ENCODE measurements at places on chromosomes 7 and 10.

GRCh38 chr7:92417913-92418312 is 29.4 kb upstream of the GATAD1 start:
- no peak for DNase-seq

GRCh38 chr10:63236113-63236935 is 103.2 kb downstream of the NRBF2 start:
- peak; percentile 93 for DNase-seq

DNA sequence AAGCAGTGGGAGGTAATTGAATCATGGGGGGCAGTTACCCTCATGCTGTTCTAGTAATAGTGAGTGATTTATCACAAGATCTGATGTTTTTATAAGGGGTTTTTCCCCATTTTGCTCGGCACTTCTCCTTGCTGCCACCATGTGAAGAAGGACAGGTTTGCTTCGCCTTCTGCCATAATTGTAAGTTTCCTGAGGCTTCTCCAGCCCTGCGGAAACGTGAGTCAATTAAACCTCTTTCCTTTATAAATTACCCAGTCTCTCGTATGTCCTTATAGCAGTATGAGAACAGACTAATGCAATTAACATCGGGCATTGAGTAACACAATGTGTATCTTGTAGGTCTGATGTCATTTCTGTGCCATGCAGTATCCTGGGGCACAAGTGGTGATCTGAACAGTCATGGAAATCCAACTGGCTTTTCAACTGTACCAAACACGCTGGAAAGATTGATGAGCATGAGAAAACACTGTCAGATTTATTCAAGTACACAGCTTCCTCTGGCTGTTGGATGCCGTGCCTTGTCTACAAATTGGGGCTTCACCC is 208.6 kb upstream of the KIAA1217 start:
- peak; percentile 5 for DNase-seq

- DNase-seq: no peak
Measured at GRCh38 chr10:104683567-104683966, 42.5 kb downstream of the SORCS3 start.

GRCh38 chr10:88038268-88038667 is 174.8 kb downstream of the PTEN start:
- DNase-seq: peak; percentile 81

GRCh38 chr7:139523199-139523941 is at the start of gene CLEC2L:
CLEC2L (plus strand) TSS chr7:139523685; CDS start chr7:139523928, 243 bp downstream.
- DNase-seq: no peak

- no peak for DNase-seq
Measured at GRCh38 chr7:92758796-92759431, 77.5 kb downstream of the CDK6 start.

- no peak for DNase-seq
Measured at GRCh38 chr7:51617686-51618085, 301.1 kb upstream of the COBL start.

GRCh38 chr7:47451851-47452205 is 130.1 kb downstream of the TNS3 start:
- peak; percentile 64 for DNase-seq

DNA sequence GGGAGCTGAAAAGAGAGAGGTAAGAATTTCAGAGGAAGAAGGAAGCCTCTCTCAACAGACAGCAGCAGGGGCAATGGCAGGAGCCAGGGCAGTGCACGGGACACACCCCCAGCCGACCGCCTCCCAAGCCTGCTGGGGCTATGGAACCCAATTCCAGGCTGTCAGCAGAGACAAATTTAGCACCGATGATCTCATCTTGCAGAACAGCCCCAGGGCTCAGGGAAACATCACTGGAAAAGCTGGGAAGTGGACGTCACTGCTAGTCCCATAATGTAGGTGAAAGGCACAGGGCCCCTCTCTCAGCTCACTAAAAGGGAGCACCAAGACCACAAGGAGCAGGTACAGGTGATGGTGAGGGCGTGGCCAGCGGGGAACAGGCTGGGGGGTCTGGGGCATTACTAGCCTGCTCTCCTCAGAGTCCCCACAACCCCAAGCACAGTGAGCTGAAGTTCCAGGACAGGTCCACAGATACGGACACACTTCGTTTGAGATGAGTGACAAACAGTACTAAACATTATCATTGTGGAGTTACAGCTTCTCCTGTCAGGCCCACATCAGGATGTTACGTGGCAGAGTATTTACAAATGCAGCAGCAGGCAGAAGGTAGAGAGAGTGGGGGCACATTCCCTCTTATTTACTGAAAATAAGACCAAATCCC is 103.7 kb downstream of the PLXNA4 start:
- no peak for DNase-seq

DNA sequence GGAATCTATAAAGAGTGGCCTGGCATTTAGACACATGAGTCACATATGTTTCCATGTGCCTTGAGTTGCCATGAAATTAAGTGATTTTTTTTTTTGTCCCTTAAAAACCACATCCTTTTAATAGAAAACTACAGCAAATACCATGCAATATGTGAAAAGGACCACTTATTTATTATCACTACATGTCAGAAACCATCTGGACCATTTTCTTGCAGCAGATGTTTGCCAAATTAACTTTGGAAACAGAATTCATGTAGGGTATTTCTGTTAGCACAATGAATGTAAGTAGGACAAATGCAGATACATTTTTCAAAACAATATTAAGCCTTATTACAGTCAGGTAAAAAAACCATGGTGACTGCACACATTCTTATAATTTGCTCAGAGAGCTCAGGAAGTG is 230.6 kb downstream of the REEP3 start:
- DNase-seq: no peak

DNA sequence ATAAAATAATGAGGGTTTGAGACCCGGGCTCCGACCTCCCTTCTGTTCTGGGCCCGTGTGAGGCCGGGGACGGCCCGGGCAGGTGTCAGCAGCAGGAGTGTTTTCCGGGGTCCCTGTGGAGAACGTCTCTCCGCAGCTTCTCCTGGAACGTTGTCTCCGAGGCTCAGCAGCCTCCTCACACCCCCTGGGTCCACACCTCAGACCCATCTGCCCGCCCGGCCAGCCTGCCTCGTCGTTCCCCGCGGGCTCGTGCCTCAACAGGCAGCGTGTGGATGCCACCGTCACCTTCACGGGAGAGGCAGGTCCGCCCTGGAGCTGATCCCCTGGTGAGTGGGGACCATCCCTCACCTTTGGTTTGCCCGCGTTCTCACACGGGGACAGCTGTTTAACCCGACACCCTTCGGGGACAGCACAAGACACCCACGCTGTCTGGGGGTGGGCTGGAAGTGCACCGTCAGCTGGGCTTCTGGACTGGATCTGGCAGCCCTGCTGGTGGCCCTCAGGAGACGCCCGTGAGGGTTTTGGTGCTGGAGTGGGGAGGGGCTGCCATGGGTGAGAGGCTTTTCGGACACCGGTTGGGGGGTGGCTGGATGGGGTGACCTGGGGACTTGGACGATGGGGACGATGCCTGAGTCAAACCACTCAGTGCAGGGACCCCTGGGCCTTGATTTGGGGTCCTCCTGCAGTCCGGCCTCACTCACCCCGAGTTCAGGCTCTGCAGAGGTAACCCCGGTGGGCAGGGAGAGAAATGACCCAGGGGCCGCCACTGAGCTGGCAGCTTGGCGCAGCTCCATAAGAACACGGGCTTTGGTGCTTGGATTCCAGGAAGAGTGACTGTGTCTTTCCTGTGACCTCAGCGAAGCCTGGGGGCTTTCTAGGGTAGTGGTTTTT is 131.7 kb downstream of the DNAJB6 start:
- no peak for DNase-seq

- peak; percentile 29 for DNase-seq
Measured at GRCh38 chr7:121109145-121109544, 120.6 kb downstream of the CPED1 start.

DNA sequence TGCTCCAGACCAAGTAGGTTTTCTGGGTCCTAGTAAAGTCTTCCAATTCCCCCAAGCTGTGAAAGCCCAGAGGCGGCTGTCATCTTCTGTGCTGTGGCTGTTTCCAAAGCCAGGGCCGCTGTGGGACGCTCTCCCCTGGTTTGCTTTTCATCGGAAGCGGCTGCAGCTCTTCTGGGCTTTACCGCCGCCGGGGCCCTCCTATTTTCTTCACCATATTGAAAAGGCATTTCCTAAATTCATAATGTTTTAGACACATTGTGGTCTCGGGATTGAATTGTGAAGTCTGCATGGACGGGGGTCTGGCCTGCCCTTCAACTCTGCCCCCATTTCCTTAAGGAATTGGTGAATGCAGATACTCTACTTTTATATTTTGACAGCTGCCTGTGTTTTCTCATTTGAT is 551.4 kb upstream of the MGMT start:
- DNase-seq: no peak

GRCh38 chr7:106284714-106285050 is at the start of gene NAMPT:
NAMPT (minus strand) TSS chr7:106284983; CDS start chr7:106284884, 99 bp downstream.
- no peak for DNase-seq

DNA sequence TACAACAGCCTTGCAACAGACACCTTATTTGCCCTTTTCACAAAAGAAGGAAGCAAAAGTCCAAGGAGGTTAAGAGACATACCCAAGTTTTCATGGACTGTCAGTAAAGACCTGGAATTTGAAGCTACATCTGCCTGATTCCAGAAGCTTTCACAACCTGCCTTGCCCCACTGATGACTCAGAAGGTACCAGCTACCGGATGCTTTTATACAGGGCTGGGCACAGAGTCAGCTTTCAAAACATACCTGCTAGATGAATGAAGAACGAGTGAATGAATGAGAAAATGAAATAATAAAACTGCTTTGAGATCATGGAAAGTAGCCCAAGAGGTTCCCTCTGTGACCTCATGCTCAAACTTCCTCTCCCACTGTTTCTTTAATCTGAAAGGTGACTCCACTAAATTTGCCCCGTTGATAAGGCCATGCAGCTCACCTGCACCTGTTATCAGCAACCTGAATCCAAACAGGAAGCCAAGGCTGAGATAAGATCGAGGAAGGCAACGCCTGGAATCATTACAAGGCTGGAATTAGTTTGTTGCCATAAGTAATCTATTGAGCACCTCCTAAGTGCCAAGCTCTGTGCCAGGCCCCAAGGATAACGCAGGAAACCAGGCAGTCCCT is 151.5 kb downstream of the WDR11 start:
- no peak for DNase-seq

- no peak for DNase-seq
Measured at GRCh38 chr7:27188386-27189294, 3.6 kb upstream of the HOXA11 start.

DNA sequence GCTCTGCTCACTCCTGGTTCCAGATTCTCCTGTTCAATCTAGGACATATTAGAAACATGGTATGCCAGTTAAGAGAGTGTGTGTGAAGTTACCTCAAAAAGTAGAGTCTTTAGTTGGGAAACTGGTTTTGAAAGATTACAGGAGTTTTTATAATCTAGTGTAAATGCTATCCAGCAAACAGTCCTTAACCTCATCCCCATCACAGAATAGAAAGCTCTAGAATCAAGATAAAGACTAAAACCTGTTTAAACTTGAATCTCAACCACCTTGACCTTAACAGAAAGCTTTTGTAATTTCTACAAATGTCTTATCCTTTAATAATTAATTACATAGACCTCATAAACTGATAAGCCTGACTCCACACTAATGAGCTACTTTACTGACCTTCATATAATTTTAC is 1288.7 kb upstream of the SORCS1 start:
- no peak for DNase-seq

DNA sequence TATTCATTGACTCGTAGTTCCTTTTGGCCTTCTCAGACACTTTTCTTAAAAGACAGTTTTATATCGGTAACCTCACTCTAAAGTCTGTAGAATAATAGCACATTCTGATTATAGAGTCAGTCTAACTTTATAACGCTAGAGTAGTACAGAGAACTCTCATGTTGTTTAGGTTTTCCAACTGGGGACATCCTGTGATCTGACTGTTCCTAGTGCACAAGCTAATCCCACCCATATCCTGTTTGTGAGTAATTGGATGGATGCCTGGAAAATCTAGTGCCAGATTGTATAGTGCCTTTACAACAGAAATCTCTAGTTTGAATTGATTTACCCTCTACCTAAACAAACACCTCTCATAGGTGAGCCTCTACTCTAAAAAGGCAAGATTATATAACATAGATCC is 107.4 kb downstream of the ZEB1 start:
- peak; percentile 79 for DNase-seq

- DNase-seq: no peak
Measured at GRCh38 chr7:149133028-149133710, 7.0 kb upstream of the ZNF425 start.
